ENCODE measurements at places on chromosomes 12 and 14.

- no peak for DNase-seq
Observed at GRCh38 chr12:3189282-3189681, 112.1 kb downstream of the TSPAN9 start.

- DNase-seq = peak; percentile 71
Observed at GRCh38 chr12:124404162-124404784, 109.4 kb downstream of the RFLNA start.

DNA sequence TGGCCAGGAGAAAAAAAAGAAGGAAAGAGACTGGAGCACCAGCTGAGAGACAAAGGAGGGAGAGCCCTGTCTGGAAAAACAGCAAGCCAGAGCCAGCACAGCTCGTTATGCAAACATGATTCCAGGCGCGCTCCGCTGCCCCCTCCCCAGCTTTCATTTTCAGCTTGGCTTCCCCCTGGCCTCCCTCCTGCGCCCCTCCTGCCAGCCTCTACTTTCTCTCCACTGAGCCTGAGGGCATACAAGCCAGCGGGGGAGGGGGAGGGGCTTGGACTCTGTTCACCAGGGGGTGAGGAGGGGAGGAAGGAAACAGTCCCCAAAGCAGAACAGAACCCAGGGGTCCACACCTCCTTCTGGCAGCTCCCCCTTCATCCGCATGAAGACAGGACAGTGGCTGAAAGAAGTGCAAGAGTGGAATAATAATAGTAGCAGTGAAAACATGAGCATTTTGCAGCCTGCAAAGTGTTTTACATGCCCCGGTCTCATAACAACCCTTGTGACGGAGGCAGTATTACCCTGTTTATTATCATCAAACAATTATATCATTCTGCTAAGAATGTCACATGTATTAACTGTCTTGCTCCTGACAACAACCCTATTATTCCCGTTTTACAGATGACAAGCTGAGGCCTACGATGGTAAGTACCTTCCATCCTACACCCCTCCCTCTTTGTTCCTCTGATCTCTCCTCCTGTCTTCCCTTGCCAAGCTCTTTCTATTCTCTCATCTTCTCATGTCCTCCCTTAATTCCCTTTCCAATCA is 24.2 kb downstream of the SMUG1 start:
- no peak for DNase-seq

- no peak for DNase-seq
Observed at GRCh38 chr12:33649992-33650391, 210.4 kb upstream of the SYT10 start.

- DNase-seq = peak; percentile 43
Observed at GRCh38 chr14:105050551-105050897, 14.7 kb downstream of the GPR132 start.

GRCh38 chr12:30989754-30990153 is 63.2 kb downstream of the TSPAN11 start:
- no peak for DNase-seq

DNA sequence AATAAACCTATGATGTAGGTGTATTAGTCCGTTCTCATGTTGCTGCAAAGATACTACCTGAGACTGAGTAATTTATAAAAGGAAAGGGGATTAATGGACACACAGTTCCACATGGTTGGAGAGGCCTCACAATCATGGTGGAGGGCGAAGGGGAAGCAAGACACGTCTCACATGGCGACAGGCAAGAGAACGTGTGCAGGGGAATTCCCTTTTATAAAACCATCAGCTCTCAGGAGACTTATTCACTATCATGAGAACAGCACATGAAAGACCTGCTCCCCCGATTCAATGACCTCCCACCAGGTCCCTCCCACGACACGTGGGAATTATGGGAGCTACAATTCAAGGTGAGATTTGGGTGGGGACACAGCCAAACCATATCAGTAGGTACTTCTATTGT is 58.7 kb upstream of the DICER1 start:
- DNase-seq = no peak

DNA sequence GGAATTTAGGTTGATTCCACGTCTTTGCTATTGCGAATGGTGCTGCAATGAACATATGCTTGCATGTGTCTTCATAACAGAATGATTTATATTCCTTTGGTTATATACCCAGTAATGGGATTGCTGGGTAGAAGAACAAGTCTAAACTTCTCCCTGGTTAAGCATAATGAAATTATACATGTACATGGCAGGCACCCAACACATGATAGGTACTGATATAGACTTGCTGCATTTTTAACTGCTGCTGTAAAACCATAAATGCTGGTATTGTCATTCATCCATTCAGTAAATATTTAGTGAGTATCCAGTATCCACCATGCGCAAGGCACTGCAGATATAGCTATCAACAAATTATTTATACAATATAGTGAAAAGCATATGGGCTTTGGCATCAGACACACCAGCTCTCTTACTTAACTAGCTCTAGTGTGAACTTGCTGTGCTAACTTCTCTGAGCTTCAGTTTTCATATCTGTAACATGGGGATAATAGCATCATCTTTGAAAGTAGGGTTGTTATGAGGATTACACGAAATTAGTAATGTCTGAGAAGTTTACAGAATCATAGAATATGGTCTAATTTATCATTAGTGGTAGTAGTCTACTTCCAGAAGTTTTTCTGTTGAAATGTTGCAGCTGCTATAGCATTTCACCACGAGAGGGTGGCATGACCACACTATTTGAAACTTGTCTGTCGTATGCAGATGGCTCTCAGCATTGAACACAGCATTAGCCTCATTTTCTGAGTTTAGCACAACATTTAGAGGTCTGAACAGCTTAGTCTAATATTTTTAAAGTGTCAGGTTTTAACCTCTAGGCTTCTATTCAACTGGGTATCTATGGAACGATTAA is 32.0 kb upstream of the SEL1L start:
- DNase-seq = no peak

- DNase-seq = no peak
Observed at GRCh38 chr14:65164068-65164824, 61.9 kb upstream of the MAX start.

- DNase-seq = no peak
Observed at GRCh38 chr12:19792028-19792427, 352.7 kb downstream of the AEBP2 start.

GRCh38 chr14:57209561-57209960 is 59.1 kb downstream of the EXOC5 start:
- no peak for DNase-seq

- no peak for DNase-seq
Observed at GRCh38 chr14:102717276-102717675, 60.0 kb upstream of the TRAF3 start.

DNA sequence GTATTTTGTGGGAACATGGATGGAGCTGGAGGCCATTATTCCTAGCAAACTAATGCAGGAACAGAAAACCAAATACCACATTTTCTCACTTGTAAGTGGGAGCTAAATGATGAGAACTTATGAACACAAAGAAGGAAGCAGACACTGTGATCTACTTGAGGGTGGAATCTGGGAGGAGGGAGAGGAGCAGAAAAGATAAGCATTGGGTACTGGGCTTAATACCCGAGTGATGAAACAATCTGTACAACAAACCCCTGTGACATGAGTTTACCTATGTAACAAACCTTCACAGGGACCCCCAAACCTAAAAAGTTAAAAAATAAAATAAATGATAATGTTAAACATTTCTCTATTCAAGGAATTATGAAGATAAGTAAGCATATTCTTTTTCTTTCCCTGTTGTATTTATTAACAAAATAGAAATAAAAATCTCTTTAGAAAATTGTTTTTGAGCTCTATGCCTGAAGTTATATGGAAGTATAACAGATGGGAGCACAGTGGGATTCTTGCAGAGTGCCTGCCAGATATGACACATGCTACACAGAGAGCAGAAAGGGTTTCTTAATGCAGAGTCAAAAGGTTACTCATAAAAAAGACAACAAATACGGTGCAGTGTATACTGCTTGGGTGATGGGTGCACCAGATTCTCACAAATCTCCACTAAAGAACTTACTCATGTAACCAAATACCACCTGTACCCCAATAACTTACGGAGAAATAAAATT is 52.0 kb upstream of the SYNE2 start:
- no peak for DNase-seq

DNA sequence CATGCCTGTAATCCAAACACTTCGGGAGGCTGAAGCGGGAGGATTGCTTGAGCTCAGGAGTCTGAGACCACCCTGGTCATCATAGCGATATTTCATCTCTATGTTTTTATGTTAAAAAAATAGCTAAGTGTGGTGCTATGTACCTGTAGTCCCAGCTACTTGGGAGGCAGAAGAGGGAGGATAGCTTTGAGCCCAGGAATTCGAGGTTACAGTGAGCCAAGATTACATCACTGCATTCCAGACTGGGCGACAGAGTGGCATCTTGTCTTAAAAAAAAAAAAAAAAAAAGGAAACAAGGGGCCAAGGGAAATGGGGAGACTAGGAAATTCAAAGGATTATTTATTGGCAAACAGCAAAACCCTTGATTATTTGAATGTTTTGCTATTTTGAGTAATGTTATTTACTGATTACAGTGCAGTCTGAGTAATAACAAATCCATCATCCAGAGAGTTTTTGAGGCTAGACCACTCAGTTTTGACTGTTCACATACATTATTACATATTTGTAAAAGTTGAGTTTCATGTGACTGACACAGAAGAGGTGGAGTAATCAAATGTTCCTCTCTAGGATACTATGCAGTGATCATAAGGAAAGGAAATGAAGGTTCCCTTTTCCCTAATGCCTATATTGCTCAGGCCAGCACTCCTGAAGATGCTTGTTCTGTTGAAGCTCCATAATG is 40.8 kb downstream of the PRKCH start:
- DNase-seq = no peak

DNA sequence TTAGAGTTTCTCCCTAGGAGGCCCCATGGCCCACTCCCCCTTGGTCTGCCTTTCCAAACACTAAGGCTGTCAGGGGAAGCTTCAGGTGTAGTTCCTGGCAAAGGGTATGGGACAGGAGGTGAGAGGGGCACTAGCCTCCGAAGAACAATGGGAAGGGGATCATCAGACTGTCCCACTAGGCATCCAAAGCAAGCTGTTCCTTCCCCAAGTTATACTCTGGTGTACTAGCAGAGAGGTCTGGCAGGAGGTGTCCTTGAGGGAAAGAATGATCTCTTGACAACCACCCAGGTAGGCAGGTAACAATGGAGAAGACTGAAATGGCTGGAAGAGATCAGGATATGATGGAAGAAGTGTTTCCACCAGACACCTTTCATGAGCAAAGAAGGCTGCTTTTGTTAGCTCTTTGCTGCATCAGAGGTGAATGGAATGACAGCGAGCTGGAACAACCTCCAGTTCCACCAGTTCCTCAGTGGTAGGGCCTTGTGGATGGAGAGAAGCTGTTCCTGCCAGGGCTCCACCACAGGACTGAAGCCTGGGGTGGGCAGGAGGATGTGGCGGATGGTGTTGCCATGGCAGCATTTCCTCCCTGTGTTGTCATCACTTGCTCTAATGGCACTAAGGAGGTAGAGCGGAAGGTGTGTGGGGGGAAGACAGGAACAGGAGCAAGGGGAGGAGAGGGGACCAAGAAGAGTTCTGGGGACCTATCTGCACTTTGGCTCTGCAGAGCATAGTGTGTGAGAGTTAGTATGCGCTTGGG is 2.3 kb upstream of the AGAP2 start:
- DNase-seq = no peak

DNA sequence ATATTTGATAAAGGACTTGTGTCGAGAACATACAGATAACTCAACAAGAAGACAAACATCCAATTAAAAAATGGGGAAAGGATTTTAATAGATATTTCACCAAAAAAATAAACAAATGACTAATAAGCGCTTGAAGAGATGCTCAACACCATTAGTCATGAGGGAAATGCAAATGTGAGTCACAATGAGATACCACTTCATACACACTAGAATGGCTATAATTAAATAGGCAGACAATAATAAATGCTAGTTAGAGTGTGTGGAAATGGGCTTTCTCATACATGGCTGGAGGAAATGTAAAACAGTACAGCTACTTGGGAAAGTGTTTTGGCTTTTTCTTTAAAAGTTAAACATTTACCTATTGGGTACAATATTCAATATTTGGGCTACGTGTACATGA is 34.8 kb downstream of the DLK1 start:
- DNase-seq = no peak

DNA sequence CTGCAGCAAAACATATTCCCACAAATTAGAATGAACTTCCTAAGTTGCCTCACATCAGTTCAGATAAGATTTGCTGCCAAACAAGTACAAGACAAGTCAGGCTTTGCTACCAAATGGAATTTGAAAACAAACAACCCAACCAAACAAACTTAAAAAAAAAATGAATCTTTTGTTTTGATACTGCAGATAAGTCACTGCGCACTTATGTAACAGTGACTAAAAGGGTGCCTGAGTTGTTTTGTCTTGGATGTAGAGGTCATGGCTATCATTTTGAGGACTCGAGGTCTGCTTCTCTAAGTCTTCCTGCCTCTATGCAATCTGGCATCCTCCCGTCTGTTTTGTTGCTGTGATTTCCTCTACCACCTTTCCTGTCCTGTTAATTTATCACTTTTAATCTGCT is 11.1 kb upstream of the EPS8 start:
- no peak for DNase-seq

GRCh38 chr12:120474616-120474960 is 5.0 kb upstream of the SRSF9 start:
- peak; percentile 44 for DNase-seq

- no peak for DNase-seq
Observed at GRCh38 chr12:1914114-1914911, 4.1 kb downstream of the CACNA2D4 start.

DNA sequence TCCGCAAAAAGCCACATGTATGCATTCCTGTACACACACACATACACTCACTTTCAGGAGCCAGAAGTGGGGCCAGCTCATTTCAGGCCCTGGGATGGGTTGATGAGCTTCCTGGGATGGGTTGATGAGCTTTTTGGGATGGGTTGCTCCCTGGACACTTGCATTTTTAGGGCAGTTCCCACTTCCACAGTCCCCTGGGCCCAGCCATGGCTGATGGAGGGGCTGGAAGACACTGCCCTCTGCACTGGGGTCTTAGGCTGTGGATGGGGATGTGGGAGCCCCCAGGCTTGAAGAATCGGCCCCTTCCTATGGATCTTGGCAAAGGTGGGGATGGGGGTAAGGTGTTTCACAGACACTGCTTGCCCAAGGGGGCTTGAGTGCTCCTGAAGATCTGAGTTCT is 12.7 kb downstream of the ACVRL1 start:
- no peak for DNase-seq

DNA sequence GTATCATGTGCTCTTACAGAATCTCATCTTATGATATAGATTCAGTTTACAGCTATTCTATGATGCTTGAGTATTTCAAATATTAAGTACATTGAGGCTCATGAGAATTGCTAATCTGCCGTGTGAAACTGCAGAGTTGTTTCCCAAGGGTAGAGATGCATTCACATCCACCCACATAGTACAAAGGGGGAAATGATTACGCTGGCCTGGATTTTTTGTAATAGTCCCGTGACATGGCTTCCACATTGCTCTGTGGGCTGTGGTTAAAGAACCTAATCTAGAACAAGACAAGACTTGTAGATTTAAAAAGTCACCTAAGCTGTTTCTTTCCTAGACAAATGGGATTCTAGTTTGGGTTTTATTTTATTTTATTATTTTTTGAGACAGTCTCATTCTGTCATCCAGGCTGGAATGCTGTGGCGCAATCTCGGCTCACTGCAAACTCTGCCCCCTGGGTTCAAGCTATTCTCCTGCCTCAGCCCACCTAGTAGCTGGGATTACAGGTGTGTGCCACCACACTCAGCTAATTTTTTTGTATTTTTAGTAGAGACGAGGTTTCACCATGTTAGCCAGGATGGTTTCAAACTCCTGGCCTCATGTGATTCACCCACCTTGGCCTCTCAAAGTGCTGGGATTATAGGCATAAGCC is 13.0 kb upstream of the RIOX1 start:
- peak; percentile 28 for DNase-seq

- DNase-seq = no peak
Observed at GRCh38 chr12:68673788-68674187, 13.0 kb upstream of the NUP107 start.
